ENCODE measurements at places on chromosomes 1 and 21.

DNA sequence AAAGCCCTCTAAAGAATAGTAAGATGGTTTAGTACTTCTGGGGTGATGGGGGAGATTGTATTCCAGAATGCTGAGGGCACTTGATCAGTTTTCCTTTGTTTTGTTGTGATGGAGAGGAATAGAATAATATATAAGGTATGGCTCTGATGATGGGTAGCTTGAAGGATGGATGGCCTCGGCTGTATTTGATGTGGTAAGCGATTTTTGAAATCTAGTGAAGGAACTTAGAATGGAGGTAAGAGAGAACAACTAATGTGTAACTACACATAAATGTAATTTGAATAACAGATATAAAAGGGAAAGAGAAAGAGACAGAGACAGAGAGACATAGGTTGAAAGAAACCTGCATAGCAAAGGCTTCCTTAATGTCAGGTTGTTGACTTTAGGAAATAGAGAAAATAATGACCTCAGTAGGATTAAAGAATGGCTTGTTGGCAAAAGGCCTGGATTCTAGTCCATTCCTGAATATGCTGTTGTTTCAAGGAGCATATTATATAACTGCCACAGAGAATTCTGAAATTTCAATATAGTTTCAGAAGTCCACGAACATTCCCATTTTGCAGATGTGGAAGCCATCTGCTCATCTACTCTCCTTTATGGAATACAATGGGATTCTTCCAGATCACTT lies 58.7 kb downstream of the NIBAN1 start:
- no peak for DNase-seq

GRCh38 chr1:5779608-5780323 lies 212.5 kb downstream of the NPHP4 start:
- no peak for DNase-seq

- no peak for DNase-seq
These were observed 151.0 kb downstream of the NUF2 start for GRCh38 chr1:163472651-163473248.

- peak; percentile 64 for DNase-seq
These were observed 118.3 kb downstream of the TGFB2 start for GRCh38 chr1:218463194-218464156.

DNA sequence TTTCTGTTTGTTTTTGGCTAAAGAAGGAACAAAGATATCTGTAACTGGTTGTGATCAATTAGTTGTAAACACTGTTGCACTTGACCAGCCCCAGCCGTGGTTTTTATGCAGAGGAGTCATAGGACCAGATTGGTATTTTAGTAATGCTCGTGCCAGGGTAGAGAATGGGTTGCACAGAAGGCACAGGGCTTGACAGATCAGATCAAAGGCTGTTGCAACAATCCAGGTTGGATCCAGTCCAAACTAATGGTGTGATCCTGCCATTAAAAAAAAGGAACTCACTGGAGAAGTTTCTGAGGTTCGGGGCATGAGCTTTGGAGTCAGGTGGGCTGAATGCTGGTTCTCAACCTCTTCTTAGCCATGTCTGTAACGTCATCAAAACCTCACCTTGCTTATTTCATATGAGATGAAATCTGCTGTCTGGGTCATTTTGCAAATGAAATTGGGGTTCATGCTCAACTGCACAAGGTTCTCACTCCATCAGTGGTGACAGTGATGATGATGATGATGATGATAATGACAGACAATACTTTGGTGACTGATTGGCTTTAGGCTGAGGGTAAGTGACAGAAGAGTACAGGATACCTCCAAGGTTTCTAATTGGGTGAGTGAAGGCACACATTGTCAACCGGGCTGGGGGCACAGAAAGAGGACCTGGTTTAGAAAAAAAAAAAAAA lies 43.1 kb downstream of the ZNF281 start:
- DNase-seq = peak; percentile 13

DNA sequence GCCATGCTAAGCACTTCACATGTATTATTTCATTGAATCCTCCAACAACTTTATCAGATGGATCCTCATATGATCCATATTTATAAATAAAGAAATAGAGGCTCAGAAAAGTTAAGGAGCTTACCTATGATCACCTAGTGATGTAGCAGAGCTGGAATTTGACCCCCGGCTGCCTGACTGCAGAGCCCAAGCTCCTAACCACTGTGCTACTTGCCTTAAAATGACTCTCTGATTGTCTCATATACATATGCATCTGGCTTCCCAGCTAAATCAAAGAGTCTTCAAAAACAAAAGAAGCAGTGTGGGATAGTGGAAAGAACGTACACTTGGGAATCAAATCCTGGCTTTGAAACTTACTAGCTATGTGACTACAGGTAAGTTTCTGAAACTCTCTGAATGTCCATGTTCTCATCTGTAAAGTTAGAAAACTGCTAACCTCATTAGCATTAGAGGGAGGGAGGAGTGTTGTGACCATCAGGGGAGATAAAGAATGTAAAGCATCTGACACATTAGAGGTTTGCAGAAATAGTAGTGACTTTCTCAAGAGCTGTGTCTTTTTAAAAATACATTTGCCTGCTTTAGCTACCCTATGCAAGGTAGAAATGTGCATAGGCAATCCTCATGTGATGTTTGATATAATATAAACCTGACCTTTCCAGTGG lies 67.2 kb upstream of the BARHL2 start:
- no peak for DNase-seq

GRCh38 chr1:176785791-176786190 lies 322.8 kb downstream of the PAPPA2 start:
- DNase-seq = no peak

- no peak for DNase-seq
These were observed 79.5 kb upstream of the SLC45A1 start for GRCh38 chr1:8238141-8239038.

DNA sequence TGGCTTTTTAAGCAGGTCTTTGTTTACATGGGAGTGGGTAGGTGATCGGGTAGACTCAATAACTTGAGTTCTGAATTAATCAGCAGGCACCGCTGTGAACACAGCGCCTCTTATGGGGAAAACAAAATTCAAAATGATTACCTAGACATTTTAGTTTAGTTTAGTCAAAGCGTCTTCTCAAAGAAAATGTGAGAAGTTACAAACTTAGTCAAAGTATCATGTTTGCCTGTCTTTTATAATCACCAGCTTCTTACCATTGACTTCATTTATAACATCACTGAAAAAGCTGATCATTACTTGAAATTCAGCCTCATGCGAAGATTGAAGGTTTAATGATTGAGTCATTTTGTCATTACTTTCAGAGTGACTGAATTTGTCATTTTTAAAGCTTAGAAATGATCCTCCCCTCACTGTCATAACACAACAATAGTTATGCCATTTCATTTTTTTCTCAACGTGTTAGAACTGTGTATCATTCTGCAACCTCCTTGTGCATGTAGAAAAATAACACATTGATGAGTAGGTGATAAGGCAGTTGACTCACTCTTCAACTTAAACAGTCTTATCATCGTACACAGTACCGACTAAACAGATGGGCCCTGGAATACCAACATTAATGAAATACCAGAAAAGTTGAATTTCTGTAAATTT lies 188.5 kb downstream of the NFIA start:
- no peak for DNase-seq

GRCh38 chr1:65688848-65689247 lies 103.8 kb upstream of the PDE4B start:
- no peak for DNase-seq

Measured in NB4 (cell line).